ENCODE measurements at places on chromosomes 6 and 20. TPM values are rescaled to one million over a fixed set of nuclear protein-coding genes. Genes with fewer than 3 reads are reported as not detected.

DNA sequence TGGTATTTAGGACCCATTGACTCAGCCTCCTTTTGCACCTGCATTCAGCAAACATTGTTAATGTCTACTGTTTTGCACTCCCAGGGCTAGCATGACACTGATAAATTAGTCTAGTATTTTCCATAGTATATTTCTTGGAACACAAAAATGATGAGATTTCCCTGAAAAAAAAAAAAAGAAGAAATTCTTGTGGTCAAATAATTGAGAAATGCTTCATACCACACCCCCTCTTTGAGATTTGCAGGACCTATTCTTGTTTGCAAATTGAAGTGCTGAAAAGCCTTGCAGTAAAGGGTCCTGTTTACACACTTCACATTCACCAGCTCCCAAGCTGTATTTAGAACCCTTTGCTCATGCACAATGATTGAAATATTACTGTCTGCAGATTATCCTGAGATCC is 36.3 kb upstream of the CLIC5 start:
- no peak for DNase-seq

Gene PRPH2
- 2.1 TPM for polyA plus RNA-seq

- no peak for DNase-seq
These were observed 787 bp upstream of the BTN2A2 start for GRCh38 chr6:26382121-26382520.

DNA sequence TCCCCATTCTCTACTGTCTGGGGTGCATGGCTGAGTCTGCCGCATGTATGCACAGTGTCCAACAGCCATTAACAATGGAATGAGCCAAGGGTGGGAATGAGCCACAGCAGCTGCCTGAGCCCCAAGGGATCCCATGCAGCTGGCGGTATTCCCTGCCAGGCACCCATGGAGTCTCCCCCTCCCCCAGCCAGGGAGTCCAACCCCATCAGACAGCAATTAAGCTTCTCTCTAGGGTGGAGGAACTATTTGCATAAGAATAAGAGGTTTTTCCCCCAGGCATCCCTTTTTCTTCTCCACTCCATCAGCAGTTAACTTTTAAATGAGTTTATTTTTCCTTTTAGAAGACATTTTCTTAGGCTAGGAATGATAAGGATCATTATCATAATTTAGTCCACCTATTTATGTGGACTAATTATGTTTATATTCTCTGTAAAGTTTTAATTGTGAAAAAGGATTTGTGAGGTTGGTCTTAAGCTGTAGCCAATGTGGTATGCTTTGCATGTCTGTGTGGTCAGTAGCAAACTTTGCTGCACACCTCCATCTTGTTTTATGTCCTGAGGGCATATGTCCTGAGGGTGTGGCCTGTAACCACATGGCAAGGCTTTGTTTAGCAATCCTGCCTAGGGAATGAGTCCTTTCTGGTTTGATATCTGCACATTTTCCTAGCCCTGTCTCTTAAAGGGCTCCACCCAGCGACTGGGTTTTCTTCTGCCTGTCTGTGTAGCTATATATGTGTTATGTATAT is 158.9 kb upstream of the OLIG3 start:
- no peak for DNase-seq

GRCh38 chr6:14626556-14626955 is 509.0 kb downstream of the CD83 start:
- DNase-seq, result no peak

GRCh38 chr6:125564941-125565340 is 184.5 kb upstream of the HEY2 start:
- DNase-seq, result no peak

GRCh38 chr6:3162067-3162497 is 4.7 kb upstream of the TUBB2A start:
- no peak for DNase-seq

DNA sequence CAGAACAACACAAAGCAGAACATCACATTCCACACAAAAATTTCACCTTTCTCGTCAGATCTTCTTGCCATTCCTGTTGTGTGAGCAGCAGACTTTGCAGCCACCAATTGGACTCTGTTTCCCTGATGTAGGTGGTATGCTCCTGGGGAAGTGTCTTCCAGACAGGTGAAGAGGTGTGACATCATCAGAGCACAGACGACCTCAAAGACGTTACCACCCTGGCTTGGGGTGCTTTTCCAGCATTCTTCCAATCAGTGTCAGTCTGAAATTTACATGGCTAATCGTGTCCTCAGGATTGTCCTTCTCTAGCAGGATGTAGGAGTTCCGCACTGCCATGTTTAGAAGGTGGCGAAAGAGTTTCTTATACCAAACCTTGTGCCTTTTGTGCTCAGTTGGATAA is 31.6 kb upstream of the RIMS4 start:
- DNase-seq, result no peak

Gene WFDC12
- polyA plus RNA-seq, result 0.06 TPM

Gene C20orf141
- polyA plus RNA-seq, result not detected

DNA sequence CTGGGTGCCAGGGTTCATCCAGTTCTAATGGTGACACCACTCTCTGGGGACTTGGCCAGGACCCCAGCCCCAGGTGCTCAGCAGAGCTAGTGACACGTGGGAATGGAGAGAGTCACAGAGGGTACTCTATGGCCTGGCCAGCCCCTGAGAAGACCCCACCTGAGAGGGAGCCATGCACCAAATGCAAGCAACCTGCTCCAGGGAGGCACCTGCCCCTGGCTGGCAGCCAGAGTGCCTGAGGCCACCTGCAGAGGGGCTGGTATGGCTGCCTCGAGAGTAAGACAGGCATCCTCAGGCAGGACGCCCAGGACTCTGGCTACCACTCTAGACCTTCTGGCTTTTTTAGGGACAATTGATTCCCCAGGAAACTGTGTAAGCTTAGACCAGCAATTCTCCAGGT is 38.6 kb upstream of the CST7 start:
- DNase-seq, result no peak

DNA sequence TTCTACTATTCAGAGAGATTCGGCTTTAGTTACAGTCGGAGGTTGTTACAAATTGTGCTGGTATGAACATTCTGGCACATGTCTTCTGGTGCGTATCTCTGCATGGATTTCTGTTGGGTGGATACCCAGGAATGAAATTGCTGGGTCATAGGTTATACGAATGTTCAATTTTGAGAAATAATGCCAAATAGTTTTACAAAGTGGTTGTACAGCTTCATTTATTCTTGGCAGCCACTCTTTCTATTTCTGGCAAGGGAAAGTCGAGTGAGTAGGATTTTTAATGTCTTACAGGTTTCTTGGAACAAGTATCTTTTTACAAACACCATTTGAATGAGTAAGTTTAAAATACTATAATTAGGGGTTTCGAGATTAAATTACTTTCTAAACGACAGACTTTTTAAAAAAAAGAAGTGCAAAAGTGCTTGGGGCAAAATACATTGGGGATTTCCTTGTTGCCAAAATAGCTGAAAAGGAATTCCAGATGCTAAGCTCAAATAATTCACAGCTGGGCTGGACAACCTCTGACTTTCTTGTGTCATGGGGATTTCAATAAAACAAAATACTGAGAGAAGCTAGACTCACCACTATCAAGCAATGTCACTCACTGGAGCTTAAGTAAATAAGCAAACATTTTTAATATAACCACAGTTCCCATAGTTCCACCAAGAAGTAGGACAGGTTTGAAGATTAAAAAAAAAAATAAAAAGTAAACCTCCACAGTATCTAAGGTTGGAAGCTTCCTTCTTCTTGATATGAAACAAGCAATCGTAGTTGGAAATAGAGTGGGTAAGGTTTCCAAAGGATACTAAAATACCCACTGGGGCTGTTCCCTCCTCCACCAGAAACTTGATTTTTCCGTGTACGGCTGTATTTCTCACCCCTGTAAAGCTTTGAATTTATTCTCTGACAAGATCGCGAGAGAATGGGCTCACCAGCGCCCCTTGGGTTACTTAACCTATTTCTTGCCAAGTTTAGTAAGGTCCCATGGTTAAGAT is 21.6 kb upstream of the GFOD1 start:
- no peak for DNase-seq

GRCh38 chr6:16471222-16471909 is 233.0 kb downstream of the GMPR start:
- peak; percentile 40 for DNase-seq

DNA sequence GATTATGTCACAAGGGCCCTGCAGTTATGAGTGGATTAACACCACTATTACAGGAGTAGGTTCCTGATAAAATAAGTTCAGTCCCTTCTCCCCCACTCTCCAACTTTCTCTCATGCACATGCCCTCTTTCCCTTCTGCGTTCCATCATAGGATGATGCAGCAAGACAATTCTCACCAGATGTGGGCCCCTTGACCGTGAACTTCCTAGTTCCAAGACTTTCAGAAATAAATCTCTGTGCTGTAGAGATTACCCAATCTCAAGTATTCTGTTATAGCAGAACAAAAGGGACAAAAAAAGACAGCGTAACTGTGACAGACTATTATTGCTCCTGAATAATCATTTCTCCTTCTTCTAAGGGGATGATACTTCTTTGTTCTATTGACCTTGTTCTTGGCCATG is 33.8 kb upstream of the TMEM244 start:
- no peak for DNase-seq

- no peak for DNase-seq
These were observed 118.2 kb upstream of the RIPOR2 start for GRCh38 chr6:25053875-25054371.

DNA sequence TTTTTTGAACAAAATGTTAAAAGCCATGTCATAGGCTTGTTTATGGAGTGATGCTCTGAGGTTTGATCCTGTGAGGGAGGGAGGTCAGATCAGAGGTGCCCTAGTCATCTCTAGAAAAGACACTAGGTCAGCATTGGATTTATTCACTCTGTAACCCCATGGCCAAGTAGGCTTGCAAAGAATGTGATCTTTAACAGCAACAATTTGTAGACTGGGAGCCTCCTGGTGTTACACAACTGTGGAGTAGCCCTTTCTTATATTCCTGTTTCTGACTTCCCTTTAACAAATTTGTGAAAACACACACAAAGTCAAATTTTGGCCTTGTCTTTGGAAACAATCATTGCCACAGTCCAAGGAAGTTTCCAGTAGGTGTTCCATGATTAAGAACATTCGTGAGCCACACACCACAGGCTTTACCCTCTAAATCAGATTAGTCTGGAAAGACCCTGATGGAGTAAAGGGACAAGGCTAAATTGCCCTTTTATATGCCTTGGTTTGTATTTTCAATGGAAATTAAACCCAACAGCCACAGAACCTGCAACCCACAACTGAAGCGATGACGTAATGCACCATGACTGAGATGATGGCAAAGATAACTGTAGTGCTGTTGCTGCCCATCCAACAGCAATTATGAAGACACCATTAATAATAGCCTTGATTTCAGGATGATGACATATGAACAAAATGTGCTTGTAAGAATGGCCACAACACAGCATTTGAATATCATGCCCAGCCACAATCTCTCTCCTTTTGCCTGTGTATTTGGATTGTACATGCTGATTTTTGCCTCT is 22.1 kb downstream of the SCP2D1 start:
- no peak for DNase-seq

Gene BTNL2
- polyA plus RNA-seq, result 0.19 TPM

DNA sequence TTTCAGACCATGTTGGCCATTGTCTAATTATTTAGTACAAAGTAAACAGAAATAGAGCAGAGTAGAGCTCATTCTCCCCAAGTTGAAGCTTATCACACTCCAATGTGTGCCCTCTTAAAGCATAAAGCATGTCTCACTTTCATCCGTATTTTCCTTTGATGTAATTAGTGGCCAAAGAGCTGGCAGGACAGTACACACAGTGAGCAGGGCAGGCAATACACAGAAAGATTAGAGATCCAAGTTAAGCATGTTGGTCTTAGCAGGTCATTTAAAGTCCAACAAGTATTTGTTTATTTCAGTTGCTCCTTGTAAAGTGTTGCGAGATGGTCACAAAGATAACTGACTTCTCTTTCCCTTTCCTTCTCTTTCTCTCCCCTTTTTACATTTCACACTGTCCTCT is 47.2 kb downstream of the RFX6 start:
- DNase-seq, result no peak

GRCh38 chr6:156804402-156804801 is 27.2 kb downstream of the ARID1B start:
- DNase-seq, result no peak

- no peak for DNase-seq
These were observed 94.5 kb downstream of the SSR1 start for GRCh38 chr6:7218406-7218988.

Gene CCN6
- polyA plus RNA-seq, result 2.8 TPM

Gene OR14J1
- not detected for polyA plus RNA-seq
